ENCODE measurements at places on chromosomes 1 and 21.

DNA sequence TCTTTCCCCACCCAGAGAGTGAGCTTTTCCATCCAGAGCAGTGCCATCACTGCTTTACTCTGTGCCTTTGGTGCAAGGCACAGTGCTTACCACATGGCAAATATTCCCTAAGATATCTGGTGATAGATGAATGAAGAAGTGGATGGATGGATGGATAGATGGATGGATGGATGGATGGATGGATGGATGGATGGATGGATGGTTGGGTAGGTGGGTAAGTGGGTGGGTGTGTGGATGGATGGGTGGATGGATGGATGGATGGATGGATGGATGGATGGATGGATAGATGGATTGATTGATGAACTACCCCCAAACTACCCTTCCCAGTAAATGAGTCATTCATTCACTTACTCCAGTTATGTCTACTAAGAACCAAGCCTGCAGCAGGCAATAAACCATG, 42.9 kb upstream of the SLC44A3 start:
- no peak for DNase-seq

- DNase-seq = no peak
Measured at GRCh38 chr1:29444782-29445729, 208.7 kb downstream of the PTPRU start.

- no peak for DNase-seq
Measured at GRCh38 chr21:32364387-32364786, 28.4 kb downstream of the URB1 start.

DNA sequence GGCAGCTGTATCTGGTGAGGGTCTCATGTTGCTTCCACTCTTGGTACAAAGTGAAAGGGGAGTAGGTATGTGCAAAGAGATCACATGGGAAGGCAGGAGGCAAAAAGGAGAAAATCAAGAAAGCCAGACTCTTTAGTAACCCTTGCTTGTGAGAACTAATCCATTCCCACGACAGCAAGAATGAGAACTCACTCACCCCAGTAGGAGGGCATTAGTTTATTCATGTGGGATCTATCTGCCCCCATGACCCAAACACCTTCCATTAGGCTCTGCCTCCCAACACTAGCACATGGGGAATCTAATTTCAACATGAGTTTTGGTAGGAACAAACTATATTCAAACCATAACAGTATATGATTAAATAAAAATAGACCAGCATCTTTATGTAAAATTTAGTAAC, 57.6 kb downstream of the ZNHIT6 start:
- no peak for DNase-seq

DNA sequence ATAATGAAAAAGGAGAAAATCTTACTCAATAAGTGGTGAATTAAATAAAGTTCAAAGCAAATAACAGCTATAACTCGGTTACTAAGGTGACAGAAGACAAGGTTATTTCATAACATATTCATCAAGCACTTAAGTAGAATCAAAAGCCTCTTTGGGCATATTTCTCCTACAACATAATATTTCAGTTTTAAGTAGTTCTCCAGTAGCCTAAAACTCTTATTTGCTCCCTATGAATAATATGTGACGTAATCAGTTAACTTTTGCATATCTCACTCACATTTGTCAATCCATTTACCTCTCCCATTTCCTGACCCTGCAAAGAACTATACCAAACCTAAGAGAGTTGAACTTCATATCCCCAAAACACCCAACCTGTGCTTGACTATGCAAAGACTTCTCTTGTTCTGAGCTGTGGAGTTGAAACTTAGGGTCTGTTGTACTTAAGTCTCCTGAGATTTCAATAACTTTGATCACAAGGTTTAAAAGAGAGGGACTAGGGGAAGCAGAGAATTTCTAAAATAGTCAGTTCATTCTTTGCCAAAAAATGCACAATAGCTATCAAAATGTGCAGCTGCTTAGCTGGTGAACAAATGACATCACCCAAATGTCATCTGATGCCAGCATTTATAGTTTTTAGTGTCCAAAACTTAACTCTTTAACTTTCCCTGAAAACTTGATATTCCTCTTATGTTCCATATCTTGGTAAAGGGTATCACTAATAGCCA, 37.2 kb downstream of the TTLL7 start:
- no peak for DNase-seq

DNA sequence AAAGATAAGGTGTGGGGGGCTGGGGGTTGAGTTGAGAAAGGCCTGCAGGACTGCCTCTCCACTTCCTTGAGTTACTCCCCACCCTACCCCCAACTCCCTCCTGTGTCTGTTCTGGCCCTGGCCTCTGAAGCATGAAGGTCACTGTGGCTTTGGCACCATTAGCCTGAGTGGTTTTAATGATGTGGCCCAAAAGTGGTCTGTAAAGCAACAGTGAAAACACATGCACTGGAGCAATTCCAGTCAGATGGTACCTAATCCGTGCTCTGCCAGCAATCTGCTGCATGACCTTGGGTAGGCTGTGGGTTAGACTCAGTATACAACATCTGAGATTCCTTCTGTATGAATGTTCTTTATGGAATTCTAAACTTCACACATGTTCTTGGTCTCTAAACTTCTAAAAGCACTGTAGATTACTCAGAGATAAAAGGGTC, 86.5 kb upstream of the ATP1A1 start:
- no peak for DNase-seq

DNA sequence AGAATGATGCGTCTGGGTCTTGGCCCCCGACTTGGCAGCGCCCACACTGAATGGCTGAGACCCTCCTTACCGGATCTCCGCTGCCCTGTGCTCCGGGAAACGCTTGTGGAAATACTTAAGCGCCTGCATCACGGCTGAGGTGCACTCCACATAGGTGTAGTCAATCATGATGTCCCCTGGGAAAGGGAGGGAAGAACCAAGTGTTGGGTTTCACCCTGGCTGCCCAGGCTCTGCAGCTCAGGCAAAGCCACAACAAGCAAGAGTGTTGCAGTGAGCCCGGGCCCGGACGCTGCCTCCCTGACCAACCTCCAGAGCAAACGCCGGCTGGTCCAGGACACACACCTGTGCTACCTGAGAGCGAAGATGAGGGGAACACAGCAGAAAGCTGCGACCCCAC, 21.5 kb upstream of the SPATC1L start:
- no peak for DNase-seq

GRCh38 chr1:198936371-198937083, 297.7 kb downstream of the PTPRC start:
- no peak for DNase-seq

- no peak for DNase-seq
Measured at GRCh38 chr1:89037186-89037585, 14.5 kb upstream of the GBP3 start.

DNA sequence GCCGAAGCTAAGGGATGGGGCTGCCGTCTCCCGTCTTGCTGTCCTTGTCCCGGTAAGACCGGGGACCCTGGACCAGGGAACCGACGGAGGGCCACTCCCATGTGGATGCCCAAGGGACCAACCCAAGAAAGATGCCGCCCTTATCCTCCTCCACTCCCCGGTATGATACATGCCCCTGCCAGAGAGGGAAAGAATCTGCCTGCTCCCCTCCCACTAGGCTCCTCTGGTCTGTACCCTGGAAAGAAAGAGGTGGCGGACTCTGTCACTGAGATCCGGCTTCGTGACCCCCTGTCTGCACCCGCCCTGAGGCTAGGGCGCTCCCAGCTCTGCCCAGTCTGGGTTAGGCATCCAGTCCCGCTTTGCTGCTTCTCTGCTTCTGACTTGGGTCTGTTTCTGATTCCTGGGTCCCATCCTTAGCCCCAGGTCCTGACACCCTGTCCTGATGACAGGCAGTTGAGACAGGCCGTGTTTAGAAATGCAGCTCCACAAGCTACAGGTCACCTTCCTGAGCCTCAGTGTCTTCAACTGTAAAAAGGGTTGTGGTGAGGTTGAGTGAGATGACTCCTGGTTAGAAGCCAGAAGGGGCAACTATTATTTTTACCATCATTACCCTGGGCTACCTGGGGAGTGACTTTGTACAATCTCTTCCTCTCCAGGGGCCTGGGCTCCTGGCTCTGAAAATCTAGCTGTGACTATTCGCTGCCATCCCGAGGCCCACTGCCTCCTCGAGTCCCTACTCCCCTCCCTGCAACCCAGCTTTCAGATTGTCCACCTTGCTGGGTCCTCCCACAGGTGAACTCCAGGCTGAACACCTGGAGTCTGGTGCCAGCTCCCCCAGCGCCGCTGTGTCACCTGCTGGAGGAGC, 3.7 kb downstream of the MATN1 start:
- DNase-seq = no peak

GRCh38 chr1:27489501-27489972, 430 bp downstream of the WASF2 start:
- DNase-seq = no peak

- DNase-seq = no peak
Measured at GRCh38 chr1:60695716-60696171, 386.6 kb upstream of the NFIA start.

DNA sequence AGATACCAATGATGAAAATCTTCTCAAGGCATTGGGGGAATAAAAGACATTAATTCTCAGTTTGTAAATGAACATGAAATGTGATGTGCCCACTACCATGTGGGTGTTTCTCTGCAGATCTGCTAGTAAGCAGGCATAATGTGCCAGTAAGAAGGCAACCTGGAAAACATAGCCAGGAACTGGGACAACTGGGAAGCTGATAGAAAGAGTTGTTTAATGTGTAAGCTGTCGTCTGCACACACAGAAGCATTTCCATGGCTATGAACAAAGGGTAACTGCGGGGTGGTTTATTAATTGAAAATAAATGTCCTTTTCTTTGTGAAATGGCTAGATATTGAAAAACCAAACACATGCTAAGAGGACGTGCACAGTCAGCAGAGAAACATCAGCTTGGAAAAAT, 52.0 kb downstream of the ZC3H11B start:
- no peak for DNase-seq

- DNase-seq = peak; percentile 84
Measured at GRCh38 chr1:46043458-46044017, 88.9 kb downstream of the PIK3R3 start.

DNA sequence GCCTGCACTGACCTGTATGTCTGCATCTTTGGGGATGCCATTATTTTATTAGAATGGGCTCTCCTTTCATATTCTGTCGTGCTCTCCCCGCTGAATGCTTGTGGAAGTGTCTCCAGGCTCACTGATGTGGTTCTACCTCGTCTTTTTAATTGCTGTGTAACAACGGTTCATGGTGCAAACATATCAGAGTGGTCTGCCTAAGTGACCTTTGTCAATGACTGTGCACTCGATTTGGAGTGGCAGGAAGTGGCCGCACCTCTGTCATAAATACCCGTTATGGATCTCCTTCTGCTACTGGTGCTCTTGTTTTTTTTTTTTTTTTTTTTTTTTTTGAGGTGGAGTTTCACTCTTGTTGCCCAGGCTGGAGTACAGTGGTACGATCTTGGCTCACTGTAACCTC, 38.3 kb downstream of the SPSB1 start:
- DNase-seq = no peak

- no peak for DNase-seq
Measured at GRCh38 chr1:43285269-43285990, at the start of gene C1orf210. TSS of gene C1orf210 (minus strand) at chr1:43285581. CDS start at chr1:43283270, 2,311 bp downstream.

DNA sequence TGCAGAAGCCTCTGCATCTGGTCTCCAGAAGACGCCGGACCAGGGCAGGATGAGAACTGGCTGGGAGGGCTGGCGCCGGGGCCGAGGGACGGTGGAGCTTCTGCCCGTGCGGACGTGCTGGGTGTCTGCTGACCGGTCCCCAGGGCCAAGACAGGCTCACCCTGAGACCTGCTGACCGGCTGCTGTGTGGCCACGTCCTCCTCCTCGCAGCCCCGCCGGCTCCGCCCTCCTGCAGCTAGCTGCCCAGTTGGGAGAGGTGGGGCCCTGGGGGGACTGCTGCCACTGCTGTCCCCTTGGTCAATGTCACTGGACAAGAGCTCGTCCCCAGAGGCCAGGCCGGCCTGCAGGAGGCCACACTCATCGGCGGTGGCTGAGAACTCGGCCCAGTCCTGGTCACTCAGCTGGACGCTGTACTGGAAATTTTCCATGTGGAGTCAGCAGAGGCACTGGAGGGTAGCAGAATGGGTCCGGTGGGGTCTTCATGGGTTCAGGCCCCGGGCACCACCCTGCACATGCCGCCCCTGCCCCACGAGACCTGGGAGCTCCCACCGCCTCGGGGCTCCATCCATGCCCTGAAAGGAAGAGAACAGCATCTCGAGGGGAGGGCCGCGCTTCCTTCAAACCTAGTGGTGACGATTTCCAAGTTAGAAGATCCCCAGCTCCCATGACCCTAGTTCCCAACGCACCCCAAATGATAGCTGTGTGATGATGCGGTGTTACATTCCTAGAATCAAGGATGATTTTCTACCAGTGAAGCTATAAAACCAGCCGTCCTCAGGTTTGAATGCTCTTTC, 1.1 kb downstream of the PERM1 start:
- DNase-seq = no peak

DNA sequence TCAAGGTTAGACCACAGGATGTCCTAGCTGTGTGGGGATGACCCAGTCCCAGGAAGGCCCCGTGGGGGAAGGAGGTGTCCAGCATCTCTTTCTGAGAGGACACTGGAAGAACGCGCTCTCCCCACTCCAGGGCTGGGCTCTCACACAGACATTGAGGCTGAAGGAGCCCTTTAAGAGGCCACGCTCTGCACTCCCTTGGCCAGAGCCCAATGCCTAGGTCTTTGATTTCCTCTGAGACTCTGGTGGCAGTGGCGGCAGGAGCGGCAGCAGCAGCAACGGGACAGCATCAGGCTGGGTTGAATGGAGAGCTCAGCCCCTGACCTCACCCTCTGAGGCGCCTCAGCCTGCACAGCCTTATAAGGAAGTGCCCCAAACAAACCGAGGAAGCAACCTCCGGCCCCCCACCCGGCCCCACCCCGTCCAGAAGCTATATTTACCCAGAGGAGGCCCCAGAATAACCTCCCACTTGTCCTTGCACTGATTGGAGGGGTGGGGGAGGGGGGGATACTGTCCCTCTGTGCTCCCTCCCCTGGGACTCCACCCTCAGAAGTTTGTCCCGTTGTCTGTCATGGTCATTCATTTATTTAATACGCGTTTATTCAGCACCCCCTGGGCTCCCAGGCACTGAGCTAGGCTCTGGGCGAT, 12.3 kb downstream of the NES start:
- no peak for DNase-seq

GRCh38 chr1:63750721-63751120, 23.1 kb upstream of the ROR1 start:
- no peak for DNase-seq

DNA sequence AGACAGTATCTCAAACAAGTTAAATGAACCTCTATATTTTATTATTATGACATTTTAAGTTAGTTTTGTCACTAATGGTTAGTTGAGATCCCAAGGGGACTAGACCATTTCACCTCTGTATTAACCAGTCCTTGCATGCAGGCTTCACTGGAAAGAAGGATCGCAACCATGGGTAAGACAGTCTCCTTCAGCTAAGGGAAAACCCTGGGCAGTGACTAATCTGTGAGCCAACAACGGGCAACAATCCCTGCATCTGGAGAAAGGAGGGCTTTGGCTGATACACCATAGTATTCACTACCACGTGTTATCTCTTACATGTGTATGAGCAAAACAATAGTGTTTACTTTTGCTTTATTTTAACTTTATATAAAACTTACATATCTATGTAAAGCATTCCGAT, 708.8 kb upstream of the CHRM3 start:
- DNase-seq = no peak

DNA sequence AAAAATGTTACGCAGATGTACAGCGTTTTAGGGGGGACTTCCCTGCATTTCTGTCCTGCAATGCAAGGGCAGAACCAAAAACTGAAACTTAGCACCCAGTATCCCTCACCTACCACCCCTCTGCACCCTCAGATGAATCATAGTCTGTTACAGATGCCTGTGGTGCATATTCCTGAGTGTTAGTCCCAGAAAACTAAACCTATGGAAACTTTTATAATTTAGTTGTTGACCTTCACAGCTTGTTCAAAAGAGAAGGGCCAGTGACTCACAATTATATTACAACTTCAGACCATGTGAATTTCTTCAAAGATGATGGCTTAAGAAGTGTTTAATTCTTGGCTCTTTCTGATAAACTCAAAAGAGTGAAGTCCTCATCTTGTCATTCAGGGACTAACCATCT, 5.8 kb downstream of the PTGER3 start:
- DNase-seq = no peak

Data from naive B cell (primary cell).